ENCODE measurements at places on chromosomes 2 and 18.

DNA sequence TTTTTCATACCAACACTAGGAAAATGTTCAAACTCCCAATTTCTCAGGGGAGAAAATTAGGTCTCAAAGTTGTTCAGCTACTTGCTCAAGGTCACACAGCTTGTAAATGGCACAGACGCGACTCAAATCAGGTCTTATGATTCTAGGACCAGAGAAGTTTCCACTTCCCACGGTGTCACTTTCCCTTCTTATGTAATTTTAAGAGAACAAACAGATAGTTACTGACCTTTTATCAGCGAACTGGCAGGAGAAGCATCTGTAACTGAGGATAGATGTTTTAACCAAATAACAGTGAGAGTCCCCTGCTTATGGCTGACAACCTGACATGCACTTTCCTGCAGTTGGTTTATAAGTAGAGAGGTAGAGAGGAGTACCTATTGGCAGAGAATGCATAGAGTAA, 2.1 kb upstream of the KCNJ3 start:
- no peak for DNase-seq

DNA sequence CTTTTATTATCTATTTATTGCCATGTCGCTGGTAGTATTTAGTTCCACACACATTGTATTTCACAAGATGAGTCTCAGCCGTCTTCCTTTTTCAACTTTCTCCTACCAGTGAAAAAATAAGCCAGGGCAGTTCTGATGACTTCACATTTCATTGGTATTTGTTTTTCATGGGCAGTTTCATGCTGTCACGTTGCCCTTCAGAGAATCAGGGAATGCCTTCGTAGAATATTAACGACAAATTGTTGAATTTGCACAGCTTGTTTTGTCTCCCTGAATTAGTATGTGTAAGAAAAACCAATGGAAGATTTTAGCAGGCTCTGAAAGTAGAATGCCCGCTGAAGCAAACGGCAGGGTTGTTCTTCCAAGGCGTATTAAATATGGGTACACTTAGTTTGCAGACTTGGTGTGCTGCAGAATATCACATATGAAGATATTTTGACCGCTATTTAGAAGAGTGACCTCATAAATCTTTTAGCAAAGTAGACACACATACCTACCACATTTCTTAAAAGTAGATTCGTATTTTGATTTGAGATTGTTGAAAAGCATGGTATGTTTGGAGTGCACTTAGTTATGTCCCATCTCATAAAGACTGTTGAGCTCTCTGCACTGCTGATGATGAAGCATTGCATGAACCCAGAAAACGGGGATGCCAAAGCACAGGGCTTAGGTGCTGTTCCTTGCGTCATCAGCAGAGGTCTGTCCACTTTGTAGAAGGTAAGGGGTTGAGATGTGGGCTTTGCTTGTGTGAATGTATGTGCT, 2.9 kb downstream of the NEDD4L start:
- DNase-seq: no peak

GRCh38 chr2:219661955-219662395, 34.5 kb downstream of the SLC4A3 start:
- no peak for DNase-seq

GRCh38 chr18:48944634-48945033, 6.1 kb downstream of the SMAD7 start:
- DNase-seq: no peak

DNA sequence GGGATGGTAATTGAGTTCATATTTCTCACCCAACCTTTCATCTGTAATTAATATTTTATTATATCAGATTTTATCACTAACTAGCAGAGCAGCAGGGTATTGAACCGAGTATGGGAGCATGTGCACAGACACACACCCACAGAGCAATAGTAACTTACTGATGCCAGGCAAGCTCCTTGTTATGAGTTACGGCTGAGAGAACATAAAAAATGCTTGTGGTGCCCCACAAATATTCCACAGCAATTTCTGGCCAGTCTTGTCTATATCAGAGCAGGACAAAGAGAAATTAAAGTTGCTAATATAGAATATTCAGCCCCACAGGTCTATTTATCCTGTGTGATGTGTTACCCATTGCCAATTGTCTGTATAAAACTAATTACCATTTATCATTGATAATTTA, 501.8 kb upstream of the RAB12 start:
- DNase-seq: no peak

DNA sequence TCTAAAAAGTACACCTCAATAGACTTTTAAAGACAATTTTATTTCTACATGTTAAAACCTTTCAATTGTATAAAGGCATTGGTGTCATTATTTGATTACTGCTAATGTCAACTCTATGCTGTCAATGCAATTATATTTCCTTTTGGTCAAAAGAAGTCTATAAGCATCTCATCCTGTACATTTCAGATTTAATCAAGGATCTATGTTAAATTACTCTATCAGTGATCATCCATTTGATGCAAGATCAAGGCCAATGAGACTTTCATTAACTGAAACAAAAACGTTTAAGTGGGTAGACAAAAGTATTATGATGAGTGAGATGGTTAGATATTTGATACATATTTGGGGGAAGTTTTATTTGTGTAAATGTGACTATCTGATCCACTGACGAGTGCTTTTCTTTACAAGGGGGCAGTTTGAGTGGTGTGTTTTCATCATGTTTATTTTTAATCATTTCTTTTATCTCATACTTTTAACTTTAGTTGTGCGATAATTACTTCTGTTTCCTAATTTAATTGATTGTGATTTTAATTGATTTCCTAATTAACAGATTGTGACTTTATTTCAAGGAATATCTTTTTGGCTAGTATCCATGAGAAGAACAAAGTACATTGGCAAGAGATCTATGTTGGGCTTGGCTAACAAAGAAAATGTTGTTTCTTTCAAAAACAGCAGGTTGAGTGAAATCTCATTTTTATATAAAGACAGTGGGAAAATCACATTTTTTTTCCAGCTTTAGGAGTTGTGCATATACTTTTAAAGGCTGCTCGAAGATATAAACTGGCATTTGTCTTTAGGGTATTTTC, 1.1 kb downstream of the ARHGAP28 start:
- DNase-seq: no peak

DNA sequence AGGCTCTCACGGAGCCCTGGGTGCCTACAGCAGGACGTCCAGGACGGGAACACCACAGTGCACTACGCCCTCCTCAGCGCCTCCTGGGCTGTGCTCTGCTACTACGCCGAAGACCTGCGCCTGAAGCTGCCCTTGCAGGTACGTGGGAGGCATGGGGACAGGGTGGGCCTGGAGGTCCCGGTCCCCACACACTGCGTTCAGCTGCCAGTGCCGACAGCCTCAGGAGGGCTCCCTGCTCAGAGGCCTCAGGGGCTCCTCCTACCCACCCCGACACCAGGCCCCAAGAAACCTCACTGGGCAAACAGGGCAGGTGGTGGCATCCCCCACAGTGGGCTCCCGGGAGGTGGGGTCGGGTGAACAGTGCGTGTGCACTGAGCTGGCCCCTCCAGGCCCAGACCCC, 10.8 kb downstream of the ANO7 start:
- DNase-seq: no peak

- no peak for DNase-seq
Measured at GRCh38 chr2:203177361-203177760, 61.5 kb upstream of the CYP20A1 start.

Measured in HuH-7 (cell line).